Smooth muscle cell of trachea (primary cell): ENCODE measurements at places on chromosomes 3 and 15. TPM values are rescaled to one million over a fixed set of nuclear protein-coding genes. Genes with fewer than 3 reads are reported as not detected.

GXYLT2 gene
- 26.0 and 32.4 TPM in 2 replicates for total RNA-seq

SEMA7A gene
- total RNA-seq, result 15.1 and 21.8 TPM in 2 replicates

SERPINI2 gene
- not detected in 2 replicates for total RNA-seq

ATOSA gene
- 21.5 and 41.6 TPM in 2 replicates for total RNA-seq

KNG1 gene
- total RNA-seq, result not detected in 2 replicates

ITGA11 gene
- 3.1 and 8.6 TPM in 2 replicates for total RNA-seq

AQR gene
- total RNA-seq, result 20.2 and 29.8 TPM in 2 replicates

FANCD2OS gene
- total RNA-seq, result not detected in 2 replicates

PAQR5 gene
- total RNA-seq, result 5.8 and 7.9 TPM in 2 replicates

FBLN2 gene
- total RNA-seq, result 195 and 656 TPM in 2 replicates

ST8SIA2 gene
- under 0.01 TPM in 1 of 2 replicates, not detected in the other for total RNA-seq

CHRFAM7A gene
- total RNA-seq, result under 0.01 and 0.17 TPM in 2 replicates

MUSTN1 gene
- 0.33 TPM in 1 of 2 replicates, not detected in the other for total RNA-seq

SLC24A5 gene
- total RNA-seq, result not detected in 2 replicates

HYAL3 gene
- 3.3 and 14.9 TPM in 2 replicates for total RNA-seq

KBTBD13 gene
- under 0.01 and 0.17 TPM in 2 replicates for total RNA-seq

TTLL13 gene
- total RNA-seq, result not detected in 2 replicates

TMC3 gene
- total RNA-seq, result not detected in 2 replicates

TMEM108 gene
- 0.17 TPM in 1 of 2 replicates, not detected in the other for total RNA-seq

ADAMTS9 gene
- 0.66 and 1.5 TPM in 2 replicates for total RNA-seq

SNX33 gene
- total RNA-seq, result 21.4 and 37.2 TPM in 2 replicates

CCR9 gene
- not detected in 2 replicates for total RNA-seq
